ENCODE measurements at places on chromosomes 6 and 20.

GRCh38 chr20:35892871-35893270 is 61.4 kb downstream of the SCAND1 start:
- no peak for DNase-seq

DNA sequence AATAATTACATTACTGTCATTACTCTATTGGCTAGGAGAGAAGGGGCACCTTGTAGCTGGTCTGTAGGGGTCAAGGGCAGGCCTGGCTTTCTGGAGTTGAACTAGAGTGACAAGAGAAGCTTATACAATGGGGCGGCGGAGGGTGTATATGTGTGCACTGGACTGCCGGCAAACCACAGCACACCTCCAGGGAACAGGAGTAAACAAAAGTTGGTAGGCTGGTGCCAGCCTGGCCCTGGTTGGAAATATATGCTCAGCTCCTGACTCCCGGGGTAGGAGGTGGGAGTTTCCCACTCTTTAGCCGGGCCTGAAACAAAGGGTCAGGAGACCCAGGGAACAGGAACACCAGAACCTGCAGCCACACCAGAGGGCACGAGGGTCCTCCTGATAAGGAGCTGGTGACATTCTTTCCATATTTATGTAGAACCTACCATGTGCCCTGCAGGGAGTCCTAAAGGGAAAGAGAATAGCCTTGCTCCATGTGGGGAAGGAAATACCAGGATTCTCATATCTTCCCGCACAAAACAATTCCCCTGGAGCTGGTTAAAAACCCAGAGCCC is 5.1 kb downstream of the C6orf132 start:
- DNase-seq, result no peak

GRCh38 chr20:52601295-52601971 is 370.7 kb upstream of the TSHZ2 start:
- DNase-seq, result no peak

DNA sequence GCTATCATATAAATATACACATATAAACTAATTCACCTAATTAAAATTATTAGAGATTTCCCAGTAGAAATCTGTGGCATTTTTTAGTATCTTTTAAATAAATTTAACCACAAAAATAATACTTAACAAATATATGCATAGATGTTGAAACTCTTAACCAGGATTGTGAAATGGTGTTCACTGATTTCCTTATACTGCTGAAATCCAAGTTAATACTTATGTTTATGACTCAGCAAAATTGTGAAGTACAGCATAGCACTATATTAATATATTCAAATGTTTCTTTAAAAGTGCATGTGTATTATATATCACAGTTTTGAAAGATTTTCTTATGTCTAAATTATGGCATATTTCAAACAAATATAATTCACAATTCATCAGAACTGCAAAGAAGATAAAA is 328.2 kb upstream of the MANEA start:
- DNase-seq, result no peak

GRCh38 chr6:2840749-2841061 is 958 bp downstream of the SERPINB1 start:
- no peak for DNase-seq

GRCh38 chr6:7129360-7129759 is 21.6 kb downstream of the RREB1 start:
- DNase-seq, result no peak

DNA sequence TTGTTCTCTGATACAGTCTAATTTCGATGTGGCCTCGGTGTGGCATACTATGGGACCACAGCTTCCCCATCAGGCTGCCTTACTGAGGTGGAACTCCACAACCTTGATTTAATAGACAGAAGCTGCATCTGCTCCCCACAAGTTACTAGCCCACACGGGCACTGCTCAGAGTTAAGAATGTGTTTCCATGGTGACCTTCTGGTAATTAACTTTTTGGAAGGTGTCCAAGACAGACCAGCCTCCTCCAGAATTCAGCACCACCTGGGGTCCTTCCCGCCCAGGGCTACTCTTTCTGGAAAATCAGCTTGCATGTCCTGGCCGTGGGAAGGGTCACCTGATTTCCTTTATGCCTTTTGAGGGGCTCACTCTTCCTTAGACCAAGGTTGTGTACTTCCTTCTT is 48.7 kb upstream of the CDH4 start:
- no peak for DNase-seq

GRCh38 chr20:59804347-59804746 is 129.1 kb downstream of the SYCP2 start:
- no peak for DNase-seq

DNA sequence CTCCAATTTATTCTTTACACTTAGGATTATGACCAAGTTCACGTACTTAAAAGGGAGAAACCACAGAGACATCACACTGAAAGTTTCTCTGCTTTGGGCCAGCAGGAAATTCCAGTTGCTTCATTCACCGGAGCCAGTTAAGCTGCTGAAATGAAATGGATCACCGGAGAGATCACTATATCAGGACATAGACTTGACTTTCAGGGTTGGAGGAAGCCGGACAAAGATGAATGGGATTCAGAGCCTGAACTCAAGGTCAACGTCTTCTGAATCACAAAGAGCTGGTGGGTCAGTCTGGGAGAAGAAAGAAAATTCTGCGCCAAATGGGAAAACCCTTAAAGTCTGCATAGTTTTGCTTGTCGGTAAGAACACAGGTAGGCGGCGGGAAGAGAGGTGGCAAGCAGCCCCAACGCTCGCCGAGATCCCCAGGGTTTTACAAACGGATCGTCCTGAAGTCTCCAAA is 81.9 kb upstream of the CCDC28A start:
- no peak for DNase-seq

DNA sequence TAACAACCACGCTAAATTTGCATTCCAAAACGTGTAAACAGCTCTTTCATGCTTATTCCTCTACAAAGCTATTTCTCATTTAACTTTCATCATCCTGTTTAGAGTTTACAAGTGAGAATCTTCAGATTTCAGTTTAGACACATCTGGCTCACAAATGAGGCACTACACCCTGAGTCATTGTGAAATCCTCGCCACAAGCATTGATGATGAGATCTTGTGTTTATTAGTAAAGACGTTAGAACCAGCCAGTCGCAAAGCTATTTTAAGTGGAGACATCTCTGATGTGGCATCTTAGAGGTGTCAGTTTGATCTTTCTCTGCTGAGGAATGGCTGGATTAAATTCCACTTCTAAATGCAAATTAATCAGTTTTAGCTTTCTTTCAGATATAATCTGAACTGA is 8.3 kb upstream of the ISM1 start:
- no peak for DNase-seq

GRCh38 chr6:41463062-41463930 is 82.9 kb upstream of the FOXP4 start:
- no peak for DNase-seq

- no peak for DNase-seq
These were observed 72.3 kb downstream of the BTBD9 start for GRCh38 chr6:38567436-38567835.

DNA sequence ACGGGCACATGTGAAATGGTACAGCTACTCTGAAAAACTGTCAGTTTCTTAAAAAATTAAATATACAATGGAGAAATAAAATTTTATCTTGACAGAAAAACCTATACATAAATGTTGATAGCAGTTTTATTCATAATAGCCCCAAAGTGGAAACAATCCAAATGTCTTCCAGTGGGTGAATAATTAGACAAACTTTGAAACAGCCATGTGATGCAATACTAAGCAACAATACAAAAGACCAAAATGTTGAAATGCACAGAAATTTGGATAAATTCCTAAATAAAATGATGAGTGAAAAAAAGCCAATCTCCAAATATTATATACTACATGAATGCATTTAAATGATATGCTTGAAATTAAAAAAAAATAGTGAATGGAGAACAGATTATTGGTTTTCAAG is 523.1 kb downstream of the HTR1B start:
- DNase-seq, result no peak

DNA sequence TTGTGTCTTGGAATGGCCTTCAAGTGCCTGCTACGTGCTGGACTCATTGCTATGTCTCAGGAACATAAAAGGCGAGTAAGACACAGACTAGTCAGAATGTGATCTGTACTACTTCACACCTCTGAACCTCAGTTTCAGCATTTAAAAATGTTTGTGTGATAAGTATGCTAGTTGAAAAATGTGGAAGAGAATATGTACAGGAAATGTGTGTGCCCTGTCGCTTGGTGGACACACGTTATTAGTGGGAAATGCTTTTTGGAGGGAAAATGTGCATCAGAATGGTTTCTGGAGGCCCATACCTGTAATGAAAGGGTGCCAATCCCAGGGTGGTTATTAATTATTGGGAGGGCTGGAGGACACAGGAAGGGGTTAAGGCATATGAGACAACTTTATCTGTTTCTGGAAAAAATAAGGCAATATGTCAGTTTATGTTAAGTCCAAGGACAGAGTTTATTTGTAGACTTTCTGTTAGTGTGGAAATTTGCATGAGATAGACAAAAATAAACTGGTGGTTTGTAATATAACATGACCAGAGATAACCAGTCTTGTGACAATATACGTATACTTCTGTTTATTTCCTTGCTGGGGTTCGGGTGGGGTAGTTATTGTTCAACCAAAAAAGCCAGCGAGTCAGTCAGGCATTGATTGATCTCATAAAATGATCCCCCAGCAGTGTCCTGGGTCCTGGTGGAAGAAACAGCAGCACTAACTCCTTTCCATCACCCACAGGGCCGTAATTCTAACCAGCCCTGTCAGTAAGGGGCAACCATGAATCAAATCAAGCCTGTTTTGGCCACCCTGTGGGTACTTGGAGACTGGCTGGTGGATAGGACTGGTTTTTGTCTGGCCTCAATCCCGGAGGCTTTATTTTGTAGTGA is 117.9 kb downstream of the JARID2 start:
- no peak for DNase-seq

DNA sequence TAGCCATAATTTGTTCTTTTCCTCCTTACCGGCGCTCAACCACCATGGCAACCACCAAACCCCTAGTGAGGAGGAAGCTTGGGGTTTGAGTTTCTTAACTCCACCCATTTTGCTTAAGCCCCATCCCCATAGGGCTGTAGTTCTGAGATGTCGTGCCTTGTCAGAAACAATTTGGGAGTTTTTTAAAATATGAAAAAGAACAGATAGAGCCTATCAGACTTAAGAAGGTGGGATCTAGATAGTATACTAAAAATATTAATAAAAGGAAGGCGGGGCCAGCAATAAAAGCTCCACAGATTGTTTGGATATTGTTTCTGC is 5.6 kb downstream of the BRD2 start:
- DNase-seq, result no peak

GRCh38 chr20:32685541-32686529 is 12.1 kb upstream of the C20orf203 start:
- no peak for DNase-seq

DNA sequence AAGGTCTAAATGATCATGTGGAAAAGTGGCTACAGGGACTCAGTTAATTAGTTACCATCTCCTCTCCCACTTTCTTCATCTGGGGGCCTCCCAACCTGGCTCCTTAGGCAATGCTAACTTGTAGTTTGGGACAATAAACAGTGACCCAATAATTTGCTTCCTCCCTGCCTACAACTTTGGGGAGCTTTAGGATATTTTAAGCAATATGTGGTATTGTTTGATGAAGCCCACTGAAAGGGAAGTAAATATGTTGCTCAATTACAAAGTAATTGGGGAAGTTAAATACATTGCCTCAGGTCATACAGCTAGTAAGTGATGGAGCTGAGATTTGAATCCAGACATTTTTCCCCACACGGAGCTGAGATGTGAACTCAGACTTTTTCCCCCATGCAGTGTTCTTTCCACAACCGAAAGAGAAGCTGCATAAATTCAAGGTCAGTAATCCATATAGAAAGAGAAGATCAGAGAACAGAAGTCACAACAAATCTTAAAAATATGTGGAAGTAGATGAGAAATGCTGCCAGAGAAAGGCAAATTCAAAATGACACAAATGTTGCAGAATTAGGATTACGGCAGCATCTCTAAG is 26.6 kb downstream of the ZHX3 start:
- no peak for DNase-seq

- no peak for DNase-seq
These were observed 162.5 kb upstream of the CITED2 start for GRCh38 chr6:139536751-139537617.

DNA sequence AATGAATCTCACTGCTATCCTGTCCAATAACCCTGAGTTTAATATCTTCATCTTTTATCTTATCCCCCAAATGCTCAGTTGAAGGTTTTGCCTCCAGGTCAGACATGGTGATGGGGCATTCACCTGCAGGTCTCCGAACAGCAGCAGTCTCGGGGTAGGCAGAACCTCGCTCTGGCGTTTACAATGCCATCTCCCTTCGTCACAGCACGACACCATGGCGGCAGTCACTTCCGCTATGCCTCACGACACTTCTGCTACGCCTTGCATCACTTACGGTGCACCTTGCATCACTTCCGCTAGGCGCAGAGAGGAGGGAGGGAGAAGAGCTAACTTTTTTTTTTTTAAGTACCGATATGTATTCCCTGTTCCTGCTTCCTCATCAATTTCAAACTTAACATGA is 194.9 kb downstream of the BCAS1 start:
- DNase-seq, result no peak

- DNase-seq, result no peak
These were observed 39.7 kb downstream of the RIPOR3 start for GRCh38 chr20:50651676-50652075.

- no peak for DNase-seq
These were observed 83.8 kb upstream of the FOXO3 start for GRCh38 chr6:108476847-108477430.

DNA sequence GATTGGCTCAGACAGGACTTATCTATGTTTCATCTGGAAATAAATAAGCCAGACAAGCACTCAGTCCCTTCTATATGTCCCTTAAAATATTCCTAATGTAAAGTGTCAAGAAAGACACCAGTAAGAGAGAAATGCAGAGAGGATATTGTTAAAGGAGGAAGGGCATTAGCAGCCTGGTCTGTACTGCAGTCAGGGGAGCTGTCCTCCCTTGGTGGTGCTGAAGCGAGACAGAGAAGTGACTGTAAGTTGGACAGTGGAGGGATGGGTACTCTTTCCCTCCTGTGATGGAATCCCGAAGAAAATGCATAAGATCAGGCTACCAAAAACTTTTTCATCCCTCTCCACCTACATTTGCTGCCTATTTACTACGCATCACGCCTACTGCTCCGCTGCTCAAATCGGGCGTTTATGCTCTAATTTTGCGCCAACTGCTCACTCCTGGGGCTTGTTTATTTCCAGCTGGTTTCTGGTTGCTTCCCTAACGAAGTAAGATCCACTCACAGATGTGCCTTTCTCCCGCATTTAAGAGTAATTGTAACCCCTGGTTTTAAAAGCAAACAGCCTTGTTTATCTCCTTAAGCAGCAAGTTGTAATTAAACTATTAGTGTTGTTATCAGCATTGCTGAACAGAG is 35.2 kb downstream of the PHACTR1 start:
- peak; percentile 8 for DNase-seq

- DNase-seq, result no peak
These were observed 48.1 kb downstream of the NKX2-2 start for GRCh38 chr20:21465799-21466198.

- DNase-seq, result no peak
These were observed 1.2 kb downstream of the ACSS1 start for GRCh38 chr20:25056690-25057233.

GRCh38 chr6:18432180-18432579 is 45.0 kb downstream of the RNF144B start:
- DNase-seq, result no peak

DNA sequence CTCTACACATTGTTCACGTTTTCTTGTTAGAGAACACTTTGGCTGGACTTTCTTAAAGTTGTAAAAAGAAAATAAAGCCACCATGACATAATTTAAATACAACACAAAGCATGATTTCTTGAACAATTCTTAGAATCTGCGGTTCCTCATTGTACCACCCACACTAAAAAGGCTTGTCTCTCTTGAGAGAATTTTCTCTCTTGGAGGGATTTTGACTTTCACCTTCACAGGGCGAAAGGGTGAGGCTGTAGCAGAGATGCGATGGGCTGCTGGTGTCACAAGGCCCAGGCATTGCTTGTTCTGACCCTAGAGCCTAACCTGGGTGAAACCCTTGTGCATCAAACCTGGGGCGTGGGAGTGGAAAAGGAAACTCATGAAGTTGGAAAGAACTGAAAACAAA is 122.7 kb upstream of the RIPOR2 start:
- DNase-seq, result no peak
